Globus pallidus (tissue), 1 donor: ENCODE measurements at places on chromosomes 3 and 15.
A peak's percentile ranks its signal among the peaks of the same experiment; 100 is the strongest.

DNA sequence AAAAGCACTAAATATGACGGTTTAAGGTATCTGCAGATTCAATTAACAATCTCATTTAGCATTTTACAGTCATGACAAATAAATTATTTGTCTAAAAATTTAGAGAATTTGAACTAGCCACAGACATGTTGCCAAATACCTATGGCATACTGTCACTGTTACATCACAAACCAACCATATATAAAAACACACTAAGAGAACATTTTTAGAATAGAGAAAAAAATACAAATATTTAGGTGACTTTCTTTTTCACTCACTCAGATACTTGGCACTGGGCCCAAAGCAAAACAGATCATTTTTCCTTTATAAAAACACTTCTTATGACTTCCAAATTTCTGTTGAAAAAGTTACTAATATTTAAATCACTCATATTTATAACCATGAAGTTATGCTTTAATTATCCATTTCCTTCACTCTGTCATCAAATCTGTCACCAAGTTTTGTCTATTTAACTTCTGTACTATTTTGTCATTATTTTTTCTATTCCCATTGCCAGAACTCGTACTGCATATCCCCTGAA is 644.7 kb downstream of the OTOL1 start:
- no peak for DNase-seq

DNA sequence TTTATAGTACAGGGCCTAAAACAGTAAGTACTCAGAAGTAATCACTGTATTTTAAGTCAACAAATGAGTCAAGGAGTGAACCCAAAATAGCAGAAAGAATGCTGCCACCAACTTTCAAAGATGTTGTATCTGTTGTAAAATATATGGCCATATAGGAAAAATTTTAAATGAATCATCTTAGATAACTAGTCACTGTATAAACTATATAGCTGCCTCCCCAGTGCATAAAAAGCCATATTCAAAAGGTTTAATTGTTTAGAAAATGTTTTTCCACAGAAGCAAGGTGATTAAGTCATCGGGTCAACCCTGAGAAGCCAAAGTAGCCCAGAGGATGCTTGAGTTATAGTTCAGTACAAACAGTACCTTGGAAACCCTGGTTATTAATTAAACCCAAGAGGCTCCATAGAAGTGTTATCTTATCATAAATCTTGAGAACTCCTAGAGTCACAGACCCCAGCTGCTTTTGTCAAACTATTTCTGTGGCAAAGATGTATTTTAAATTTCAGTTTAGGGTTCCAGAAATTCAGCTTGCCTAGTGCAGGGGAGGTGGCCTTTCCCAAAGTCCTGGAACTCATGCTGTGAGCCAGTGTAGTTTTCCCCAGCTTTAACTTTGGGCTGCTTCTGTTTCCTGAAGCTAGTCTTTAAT is 39.2 kb downstream of the MBNL1 start:
- DNase-seq: no peak

GRCh38 chr3:190336516-190337189 is 14.4 kb upstream of the CLDN1 start:
- no peak for DNase-seq

DNA sequence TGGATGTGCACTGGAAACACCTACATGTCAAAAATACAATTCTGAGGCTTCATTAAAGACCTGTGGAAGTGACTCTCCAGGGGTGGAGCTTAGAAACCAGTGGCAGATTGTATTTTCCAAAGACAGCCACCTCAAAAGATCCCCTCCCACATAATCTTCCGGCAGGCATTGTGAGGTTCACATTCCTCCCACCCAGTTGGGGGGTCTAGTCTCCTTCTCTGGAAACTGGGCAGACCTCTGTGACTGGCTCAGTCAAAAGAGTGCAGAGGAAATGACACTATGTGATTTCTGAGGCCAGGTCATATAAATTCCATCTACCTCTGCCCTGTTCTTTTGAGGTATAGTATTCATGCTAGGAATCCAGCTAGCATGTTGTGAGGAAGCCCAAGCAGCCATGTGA is 1.9 kb upstream of the CFAP92 start:
- DNase-seq: no peak

- DNase-seq: no peak
These were observed 38.6 kb upstream of the NANOGP8 start for GRCh38 chr15:35123743-35124142.

DNA sequence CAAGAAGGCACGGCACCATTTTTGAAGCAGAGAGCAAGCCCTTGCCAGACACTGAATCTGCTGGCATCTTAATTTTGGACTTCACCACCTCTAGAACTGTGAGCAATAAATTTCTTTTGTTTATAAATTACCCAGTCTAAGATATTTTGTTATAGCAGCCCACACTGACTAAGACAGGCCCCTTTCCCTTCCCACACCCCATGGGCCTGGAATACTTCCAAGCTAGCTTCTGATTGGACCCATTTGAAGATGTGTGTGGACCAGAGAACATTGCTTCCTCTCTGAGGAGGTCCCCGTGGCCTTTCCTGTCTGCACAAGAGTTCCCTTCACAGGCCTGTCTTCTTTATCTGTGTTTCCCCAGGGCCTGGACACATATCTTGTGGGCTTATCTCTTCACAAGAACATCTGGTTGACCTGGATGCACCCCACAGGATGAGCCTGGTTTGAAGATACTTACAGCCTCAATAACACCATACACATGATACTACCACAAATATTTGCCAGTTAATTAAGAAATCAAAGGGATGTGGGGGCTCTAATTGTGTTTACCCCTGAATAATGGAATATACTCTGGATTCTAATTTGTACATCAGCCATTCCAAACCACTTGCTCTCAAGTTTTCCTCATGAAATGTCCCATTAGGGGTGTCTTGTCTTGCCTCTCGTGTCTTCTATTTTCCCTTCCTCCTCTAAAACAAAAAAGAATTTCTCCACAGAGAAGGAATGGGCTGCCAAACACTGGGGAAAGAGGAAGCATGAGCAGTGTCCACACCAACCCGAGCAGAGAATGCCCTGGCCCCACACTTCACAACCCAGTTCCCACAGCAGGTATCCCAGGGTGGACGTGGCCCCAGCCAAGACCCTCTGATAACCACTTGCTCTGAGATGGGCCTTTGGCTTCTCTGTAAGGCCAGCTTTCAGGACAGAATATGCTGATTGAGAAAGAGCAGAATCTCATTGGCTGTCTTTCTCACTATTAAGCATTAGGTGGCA is 42.5 kb downstream of the GLB1 start:
- DNase-seq: no peak

DNA sequence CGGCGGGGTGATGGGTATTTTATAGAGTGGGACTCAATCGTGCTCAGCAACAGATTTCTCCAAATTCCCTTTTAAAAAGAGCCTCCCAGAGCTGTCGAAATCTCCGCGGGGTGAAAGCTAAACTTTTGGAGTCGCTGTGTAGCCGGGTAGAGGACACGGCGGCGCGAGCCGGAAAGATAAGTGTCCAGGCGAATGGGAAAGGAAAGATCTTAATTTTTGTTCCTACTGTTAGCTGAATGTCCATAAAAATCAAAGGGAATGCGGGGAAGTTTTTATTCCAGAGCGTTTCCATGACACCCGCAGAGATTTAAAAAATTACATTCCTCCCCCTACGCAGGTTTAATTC is 9.1 kb downstream of the EOMES start:
- no peak for DNase-seq

GRCh38 chr15:67660446-67660845 is 117.9 kb downstream of the MAP2K5 start:
- no peak for DNase-seq

- no peak for DNase-seq
These were observed 735.4 kb upstream of the GRM7 start for GRCh38 chr3:6125520-6125919.

DNA sequence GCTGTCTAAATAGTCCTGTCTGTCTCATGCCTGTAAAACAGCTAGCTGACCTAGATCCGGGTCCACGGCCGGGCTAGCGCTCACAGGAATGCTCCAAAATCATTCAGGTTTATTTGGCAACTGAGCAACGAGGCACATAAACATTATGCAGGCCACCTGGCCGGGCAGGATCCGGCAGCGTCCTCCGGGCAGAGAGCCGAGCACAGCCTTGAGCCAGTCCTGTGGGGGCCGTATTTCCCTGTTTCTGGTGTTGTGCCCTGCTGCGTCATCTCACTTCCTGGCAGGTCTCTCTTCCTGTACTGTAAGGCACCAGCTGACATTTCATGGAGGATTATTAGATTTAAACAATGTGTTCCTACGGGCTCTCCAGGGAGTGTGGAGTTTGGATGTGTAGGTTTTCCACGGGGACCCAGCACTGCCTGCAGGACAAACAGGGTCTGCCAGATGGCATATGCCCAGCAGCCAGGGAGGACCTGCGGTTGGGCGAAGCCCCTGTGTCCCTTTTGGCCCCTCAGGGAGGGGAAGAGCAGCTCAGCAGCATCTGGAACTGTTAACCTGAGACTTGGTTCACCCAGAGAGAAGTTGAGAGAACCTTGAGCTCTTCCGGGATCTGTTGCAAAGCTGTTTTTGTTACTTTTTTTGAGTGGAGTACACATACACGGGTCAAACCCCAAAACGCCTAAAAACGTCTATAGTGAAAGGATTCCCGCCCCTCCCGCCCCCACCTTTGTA is 16.6 kb upstream of the LRRK1 start:
- DNase-seq: peak; percentile 18

GRCh38 chr3:129504471-129505100 is 23.9 kb upstream of the RHO start:
- no peak for DNase-seq

DNA sequence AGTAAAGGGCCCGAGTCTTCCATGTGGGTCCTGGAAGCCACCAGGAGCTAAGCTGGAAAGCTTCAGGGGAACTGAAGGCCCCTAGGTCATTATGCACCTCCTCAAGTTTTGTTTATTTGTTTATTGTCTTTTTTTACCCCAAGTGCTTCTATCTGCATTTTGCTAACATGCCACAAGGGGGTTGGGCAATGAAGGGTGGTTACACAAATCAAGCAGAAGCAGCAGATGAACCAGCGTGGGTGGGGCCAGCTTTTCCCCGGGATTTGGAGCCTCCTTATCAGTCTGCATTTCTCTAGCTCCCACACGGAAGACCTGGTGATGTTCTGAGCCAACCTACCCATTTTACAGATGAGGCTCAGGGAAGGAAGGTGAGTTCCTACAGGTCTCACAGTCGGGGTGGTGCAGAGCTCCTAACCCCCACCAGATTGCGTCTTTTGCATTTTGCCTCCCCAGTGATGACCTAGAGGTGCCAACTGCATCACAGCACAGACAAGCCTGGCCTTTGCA is 16.8 kb downstream of the TMC3 start:
- no peak for DNase-seq

- no peak for DNase-seq
These were observed 288.5 kb upstream of the MME start for GRCh38 chr3:154791611-154792010.

- no peak for DNase-seq
These were observed 114.4 kb downstream of the ATG7 start for GRCh38 chr3:11386465-11387113.

DNA sequence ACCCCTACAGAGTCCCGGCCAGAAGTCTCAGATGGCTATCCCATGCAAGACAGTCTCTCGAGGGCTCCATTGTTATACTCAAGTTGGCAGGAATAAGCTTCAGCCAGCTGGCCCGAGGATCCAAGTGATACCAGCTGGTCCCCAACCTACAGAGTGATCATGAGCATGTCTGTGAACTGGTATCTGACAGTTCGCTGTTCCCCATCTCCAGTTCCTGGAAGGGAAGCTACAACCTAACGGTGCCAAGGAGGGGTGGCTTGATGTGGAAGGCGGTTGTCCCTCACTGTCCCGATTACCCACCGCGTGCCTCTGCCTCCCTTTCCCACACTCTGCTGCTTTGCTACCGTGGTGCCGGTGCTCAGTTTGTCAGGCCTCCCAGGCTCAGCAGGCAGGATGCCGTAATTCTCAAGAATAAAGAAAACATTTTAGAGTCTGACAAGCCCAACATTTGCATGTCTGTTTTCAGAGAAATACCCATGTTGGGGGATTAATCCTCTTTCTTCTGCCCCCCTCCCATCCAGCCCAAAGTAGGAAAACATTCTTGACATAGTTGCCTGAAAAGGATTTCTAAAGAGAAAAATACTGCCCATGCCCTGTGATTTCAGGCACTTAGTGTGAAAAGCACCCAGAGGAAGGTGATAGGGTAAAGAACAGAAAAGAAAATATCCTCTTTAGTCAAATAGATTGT is 49.4 kb upstream of the HES1 start:
- DNase-seq: no peak

DNA sequence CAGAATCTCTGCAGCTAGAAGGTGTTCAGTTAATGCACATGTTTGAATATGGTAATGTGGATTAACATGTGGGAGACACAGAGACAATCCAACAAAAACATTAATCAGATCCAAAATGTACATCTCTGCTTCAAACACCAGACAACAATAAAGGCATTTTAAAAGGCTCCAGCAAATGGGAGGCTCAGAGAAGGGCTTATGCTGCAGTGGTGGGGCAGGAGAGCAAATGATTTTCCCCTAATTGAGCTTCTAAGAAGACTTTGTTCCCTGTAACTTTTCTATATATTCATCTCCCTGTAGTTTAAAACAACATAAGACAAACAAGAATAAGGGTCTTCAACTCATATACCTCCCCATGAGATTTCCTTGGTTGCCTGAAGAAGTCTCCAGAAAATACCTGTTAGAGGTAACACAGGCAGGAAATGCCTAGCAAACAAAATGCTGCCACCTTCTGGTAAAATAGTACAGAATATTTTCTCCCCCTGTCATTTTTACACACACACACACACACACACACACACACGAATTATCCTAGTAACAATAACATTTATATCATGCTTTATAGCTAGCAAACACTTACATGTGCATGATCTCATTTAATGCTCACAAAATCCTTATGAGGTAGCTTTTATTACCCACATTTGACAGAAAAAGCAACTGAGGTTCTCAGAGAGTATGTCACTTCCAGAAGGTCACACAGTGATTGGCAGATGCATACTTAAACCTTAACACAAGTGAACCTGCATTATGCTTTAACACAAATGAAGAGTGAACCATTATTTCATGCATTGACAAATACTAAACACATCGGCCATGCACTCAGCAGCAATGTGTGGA is 123.4 kb upstream of the MB21D2 start:
- DNase-seq: peak; percentile 16

- DNase-seq: no peak
These were observed 193.4 kb downstream of the ZNF621 start for GRCh38 chr3:40718209-40718608.

- no peak for DNase-seq
These were observed 76.1 kb downstream of the ABHD5 start for GRCh38 chr3:43766672-43767465.

GRCh38 chr15:81398910-81399551 is 25.0 kb upstream of the TMC3 start:
- no peak for DNase-seq

DNA sequence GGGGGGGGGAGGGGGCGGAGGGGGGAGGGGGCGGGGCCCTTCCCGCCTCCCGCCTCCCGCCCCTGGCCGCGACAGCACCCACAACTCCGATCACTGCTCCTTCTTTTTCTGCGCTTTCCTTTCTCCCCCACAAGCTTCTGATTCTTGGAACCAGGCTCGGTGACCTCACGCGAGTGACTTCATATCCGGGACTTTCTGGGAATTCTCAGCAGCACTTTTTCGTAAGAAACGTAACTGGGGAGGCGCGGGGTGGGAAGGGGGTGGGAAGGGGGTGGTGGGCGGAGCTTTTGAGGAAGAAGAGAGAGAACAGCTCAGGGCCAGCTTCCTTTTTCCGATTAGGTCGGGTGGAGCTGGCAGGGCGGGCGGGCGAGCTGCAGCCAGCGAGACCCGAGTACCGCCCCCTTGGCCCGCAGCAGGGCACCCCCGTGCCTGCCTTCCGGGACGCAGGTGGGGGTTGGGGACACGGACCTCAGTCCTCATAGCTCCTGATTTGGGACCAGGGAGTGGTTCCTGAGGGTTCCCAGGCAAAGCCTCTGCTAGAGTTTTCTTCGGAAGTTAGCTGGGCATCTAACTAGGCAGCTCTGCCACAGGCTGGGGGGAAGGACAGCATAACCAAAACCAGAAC is 14.6 kb downstream of the XIRP1 start:
- peak; percentile 84 for DNase-seq
